ENCODE measurements at places on chromosomes 1 and 21.
A peak's percentile ranks its signal among the peaks of the same experiment; 100 is the strongest.

GRCh38 chr21:41510500-41510899, 2.5 kb upstream of the TMPRSS2 start:
- no peak for DNase-seq

DNA sequence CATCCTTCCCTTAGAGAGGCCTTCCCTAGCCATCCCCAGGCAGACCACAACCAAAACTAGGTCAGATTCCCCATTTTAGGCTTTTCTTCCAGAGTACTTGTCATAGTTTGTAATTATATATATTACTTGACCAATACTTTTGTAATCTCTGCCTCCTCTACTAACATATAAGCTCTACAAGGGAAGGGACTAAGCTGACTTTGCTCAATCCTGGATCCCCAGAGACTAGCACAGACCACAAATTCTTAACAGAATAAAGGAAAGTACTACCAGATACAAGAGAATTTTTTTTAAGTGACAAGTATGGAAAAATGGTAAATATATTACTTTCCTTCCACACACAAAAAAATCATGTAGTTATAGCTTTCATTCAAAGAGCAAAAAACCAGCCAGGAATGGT, 2.0 kb downstream of the ZMYM6 start:
- no peak for DNase-seq

DNA sequence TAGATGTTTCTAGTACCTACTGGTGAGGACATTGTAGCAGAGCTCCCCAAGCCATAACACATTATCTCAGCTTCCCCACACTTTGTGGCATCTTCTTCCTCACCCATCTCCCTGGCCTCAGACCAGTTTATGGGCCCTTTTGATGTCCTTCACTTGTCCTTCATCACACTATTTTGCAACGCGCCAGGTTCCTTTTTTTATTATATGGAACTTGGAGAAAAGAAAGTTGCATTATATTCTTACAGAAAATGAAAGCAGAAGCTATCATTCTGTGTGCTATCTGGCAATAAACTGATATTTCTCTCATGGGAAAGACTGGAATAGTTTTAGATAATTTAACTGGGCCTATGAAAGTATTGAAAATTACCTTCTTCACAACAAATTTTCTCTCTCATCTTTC, 196.9 kb upstream of the ETV3 start:
- DNase-seq = no peak

- no peak for DNase-seq
Observed at GRCh38 chr21:21188513-21189195, 190.4 kb downstream of the NCAM2 start.

GRCh38 chr1:229260297-229260696, 10.6 kb upstream of the RAB4A start:
- no peak for DNase-seq

DNA sequence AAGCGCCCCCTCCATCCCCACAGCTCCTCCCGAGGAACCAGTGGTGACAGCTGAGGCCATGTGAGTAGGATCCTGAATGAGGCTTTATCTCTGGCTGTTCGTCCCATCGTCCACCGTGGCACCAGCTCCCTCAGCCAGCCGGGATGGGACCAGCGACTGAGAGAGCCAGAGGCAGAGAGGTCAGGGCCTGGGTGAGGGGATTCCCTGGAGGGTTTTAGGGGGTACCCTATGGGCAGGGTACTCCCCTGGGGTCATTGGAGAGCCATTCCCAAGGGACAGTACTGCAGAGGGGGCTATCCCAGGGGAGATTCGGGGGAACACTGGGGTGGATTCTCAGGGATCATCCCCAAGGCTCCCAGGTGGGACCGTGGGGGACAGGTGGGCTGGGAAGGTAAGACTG, 2.4 kb downstream of the TMEM125 start:
- DNase-seq = no peak

DNA sequence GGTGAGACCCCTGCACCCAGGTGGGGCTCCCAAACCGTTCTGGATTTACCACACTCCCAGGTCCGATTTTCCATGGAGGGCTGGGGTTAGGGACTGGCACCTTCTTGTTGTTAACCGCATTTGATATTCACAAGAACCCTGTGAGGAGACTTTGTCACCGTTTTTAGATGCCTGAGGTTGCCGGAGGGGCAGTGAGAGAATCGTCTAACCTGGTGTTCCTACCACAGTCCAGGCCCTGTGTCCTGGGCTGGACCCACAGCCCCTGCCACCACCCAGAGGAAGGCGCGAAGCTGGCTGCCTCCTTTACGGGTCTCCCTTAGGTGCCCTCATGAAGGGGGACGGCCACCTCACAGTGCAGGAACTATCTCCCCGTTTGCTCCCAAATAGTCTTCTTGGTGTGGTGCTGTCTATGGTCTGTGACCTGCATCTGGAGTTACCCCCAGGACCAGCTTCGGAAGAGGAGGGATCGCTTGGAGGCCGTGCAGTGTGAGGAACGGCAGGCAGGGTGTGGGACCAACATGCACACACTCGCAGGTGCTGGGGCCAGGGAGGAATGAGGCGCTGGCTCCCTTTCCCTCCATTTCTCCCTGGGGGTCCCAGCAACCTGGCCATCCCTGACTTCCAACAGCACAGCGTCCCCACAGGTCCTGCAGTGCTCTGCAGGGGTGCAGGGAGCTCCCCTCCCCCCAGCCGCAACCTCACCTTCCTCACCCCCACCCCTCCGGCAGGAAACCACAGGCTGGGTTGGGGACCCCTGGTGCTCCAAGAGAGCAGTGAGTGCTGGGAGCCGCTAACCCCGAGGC, 7.0 kb downstream of the SIM2 start:
- no peak for DNase-seq

- peak; percentile 51 for DNase-seq
Observed at GRCh38 chr1:212699104-212699624, 476 bp downstream of the BATF3 start.

GRCh38 chr1:204110894-204111633, 38.1 kb downstream of the SOX13 start:
- no peak for DNase-seq

- DNase-seq = no peak
Observed at GRCh38 chr1:9439074-9439761, 100.0 kb upstream of the SLC25A33 start.

GRCh38 chr1:16434501-16434900, 2.7 kb downstream of the SPATA21 start:
- no peak for DNase-seq

DNA sequence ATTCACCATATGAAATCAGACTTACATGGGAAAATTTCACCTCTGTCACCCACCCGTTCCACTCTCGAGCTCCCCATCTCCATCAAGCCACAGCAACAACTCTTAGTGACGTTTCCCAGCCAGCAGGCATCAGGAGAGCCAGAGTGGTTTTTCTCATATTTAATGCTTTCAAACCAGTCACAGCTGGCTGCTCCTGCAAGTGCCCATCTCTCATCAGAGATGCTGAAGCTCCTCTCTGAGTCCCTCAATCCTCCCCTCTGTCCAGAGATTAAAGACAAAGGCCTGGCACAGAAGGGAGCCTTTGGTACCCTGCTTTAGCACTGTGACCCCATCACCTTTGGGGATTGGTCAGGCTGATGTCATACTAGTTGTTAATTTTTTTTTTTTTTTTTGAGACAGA, 277.3 kb downstream of the DNM3 start:
- DNase-seq = no peak

- no peak for DNase-seq
Observed at GRCh38 chr1:11214698-11215380, 25.7 kb downstream of the ANGPTL7 start.

DNA sequence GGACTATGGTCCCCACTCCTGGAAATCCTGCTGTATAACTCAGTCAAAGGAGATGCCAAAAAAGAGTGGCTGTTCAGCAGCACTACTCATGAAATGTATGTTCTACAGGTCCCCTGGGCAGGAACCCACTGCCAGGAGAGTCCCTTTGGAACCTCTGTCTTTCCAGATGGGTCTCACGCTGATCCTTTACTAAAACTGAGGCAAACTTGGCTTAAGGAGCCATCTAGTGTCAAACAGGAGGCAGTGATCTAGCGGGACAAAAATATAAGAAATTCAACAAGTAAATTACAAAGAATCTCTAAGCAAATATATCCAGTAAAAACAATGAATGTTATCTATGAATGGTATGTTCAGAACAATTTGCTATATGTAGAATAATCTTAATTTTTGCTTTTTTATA, 80.5 kb upstream of the PRMT6 start:
- no peak for DNase-seq

GRCh38 chr1:15146142-15146680, 7.3 kb upstream of the TMEM51 start:
- DNase-seq = no peak

GRCh38 chr1:74463333-74463988, 49.0 kb downstream of the LRRC53 start:
- DNase-seq = no peak

DNA sequence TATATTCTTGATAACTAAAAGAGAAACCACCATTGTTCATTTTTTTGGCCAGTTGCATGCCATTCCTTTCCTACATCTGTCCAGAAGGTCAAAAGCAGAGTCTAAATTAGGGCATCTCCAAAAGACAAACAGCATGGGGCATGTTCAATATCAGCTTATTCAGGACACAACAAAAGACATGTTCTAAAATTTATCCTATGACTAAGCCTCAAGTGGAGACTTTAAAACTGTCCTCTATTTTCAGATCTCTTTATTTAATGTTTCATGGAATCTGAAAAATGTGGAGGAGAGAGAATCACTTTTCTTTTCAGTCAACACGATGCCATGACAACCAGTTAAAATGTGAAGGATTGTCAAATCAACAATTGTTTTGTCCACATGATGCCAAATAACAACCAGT, 303.4 kb upstream of the PRMT6 start:
- DNase-seq = no peak

GRCh38 chr1:18540136-18540765, 59.5 kb downstream of the KLHDC7A start:
- no peak for DNase-seq

GRCh38 chr1:45359882-45360513, 19.8 kb upstream of the MUTYH start:
- DNase-seq = no peak

- DNase-seq = no peak
Observed at GRCh38 chr1:66275601-66276023, 258.3 kb upstream of the SGIP1 start.

GRCh38 chr1:154996966-154997701, 3.7 kb downstream of the LENEP start:
- no peak for DNase-seq

DNA sequence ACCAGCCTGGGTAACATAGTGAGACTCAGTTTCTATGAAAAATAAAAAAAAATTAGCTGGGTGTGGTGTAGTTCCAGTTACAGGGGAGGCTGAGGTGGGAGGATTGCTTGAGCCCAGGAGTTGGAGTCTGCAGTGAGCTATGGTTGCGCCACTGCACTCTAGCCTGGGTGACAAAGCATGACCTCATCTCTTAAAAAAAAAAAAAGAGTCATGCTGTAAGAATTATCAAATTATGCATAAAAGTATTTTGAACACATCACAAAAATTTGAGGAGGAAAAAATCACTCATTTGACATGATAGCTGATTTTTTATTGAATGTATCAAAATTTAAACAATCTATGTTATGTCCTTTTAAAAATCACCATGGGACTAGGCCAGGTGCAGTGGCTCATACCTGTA, 17.8 kb downstream of the CCDC30 start:
- no peak for DNase-seq

DNA sequence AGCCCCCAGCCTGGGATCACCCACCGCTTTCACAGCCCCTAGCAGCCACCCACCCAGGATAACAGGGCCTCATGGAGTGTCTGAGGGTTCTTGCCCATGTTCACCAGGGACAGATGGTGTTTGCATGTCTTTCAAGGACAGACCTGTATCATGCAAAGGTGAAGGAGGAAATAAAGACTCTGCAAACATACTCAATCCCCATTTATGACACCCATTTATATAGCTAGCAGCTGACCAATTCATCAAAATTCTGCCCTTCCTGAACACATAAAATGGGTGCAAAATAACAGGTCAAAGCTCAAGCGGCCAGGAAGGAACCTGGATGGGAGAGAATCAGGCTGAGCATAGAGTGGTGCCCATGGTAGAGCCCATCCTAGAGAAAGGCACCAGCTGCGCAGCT, 32.8 kb upstream of the LYPD8 start:
- DNase-seq = no peak

DNA sequence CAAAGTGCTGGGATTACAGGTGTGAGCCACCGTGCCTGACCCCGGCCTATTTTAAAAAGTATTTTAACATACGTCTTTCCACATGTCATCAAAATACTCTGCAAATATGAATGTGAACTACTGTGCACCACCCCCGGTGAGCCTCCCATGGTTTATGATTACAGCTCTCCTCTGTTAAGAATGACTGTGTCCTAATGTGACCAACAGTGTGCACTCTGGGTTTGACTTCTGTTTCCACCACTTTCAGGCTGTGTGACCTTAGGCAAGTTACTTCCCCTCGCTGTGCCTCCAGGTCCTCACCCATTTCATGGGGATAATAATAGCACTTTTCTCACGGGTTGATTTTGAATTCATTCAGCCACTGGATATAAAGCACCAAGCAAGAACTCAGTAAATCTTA, 14.7 kb downstream of the AMPD2 start:
- DNase-seq = no peak

DNA sequence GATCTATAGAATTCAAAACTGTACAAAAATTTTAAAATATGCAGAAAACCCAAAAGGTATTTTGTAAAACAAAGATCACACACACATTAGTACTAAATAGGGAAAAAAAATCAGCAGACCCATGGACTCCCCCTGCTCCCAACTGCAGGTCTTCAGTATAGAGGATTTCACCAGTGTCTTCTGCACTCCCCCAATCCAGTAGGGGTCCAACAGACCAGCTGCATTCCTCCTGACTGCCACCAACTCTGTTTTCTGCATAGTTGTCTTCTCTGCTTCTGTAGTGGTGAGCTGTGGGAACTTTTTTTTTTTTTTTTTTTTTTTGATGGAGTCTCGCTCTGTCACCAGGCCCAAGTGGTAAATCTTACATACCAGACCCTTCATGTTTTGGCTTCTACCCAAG, 21.9 kb downstream of the CLCA2 start:
- DNase-seq = no peak

GRCh38 chr1:231818337-231818736, 191.7 kb downstream of the DISC1 start:
- no peak for DNase-seq

- no peak for DNase-seq
Observed at GRCh38 chr1:108644984-108645383, 15.9 kb downstream of the HENMT1 start.

DNA sequence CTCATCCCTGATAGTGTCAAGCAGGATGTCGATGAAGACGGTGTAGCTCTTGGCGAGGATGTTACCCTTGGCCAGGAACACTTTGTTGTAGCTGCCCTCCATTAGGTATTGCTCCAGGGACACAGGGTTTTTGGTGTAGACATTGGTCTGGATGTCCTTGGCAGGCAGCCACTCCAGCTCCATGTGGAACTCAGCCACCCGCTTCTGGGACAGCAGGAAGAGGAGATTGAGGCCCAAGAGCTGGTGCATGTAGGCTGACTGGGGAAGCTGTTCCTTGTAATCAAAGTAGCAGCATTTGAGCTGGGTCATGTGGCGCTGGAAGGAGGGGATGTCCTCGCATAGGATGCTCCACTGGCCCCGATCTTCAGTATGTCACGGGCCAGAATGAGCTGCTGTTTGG, 9.5 kb downstream of the IL6R start:
- no peak for DNase-seq
